PC-3 (cell line): ENCODE measurements at places on chromosomes 5 and 9.

- H3K4me3 ChIP-seq: no peak overlapping the region
- H3K4me1 ChIP-seq: no peaks in the 10 kb centered on the region
- H3K27ac ChIP-seq: no peak overlapping the region
- peaks cover 30% of the 10 kb centered on the region; the same call in 1 of the 2 replicates for H3K27me3 ChIP-seq
- DNase-seq: no peak
Observed at GRCh38 chr5:151970885-151971284, 46.2 kb upstream of the GLRA1 start.

DNA sequence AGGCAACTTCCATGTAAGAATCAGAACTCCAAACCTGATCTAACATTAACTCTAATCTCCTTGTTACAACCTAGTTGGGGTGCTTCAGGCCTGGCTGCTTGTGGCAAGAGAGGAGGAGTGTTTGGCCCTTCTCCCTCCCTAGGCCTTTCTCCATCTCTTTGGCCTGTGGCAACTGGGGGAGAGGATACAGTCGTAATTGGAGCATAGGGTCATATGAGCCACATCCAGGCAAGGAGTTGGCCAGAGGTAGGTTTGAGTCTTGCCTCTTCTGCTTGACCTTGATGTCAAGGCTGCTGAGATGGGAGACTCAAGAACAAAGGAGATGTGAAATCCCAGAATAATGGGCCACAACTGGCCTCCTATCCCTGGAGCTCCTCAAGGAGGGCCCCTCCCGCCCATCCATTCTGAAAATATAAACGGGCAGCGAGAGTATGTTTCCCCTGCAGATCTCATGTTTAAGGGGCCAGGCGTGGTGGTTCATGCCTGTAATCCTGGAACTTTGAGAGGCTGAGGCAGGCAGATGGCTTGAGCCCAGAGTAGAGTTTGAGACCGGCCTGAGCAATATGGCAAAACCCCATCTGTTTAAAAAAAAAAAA is 59.3 kb upstream of the ANGPTL2 start:
- no peaks in the 10 kb centered on the region for H3K36me3 ChIP-seq
- H3K27me3 ChIP-seq: no peaks in the 10 kb centered on the region
- DNase-seq: no peak
- H3K4me3 ChIP-seq: no peak overlapping the region
- peaks cover 3% of the 10 kb centered on the region for H3K4me1 ChIP-seq
- H3K27ac ChIP-seq: no peak overlapping the region

DNA sequence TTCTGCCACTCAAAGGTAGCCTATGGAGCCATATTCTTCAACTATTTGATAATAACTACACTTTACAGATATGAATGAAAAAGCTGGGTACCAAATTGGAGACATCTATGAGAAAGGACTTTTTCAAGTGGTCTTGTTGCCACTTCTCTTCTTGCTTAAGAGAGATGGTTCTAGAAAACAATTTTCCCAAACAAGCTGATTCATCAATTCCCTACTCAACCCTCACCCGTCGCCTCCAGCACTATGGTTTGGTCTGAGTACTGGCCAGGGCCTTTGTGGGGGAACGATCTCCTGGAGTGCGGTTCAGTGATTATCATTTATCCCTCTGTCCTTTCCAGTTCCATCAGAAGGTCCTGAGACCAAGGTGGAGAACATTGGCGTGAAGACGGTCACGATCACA is 56.8 kb downstream of the IL31RA start:
- H3K4me1 ChIP-seq: no peaks in the 10 kb centered on the region
- no peaks in the 10 kb centered on the region for H3K27me3 ChIP-seq
- H3K4me3 ChIP-seq: no peak overlapping the region
- DNase-seq: no peak
- no peaks in the 10 kb centered on the region for H3K36me3 ChIP-seq

GRCh38 chr5:137752905-137753690 is 1.1 kb downstream of the HNRNPA0 start:
- peak overlapping the region; percentile 90 for H3K27ac ChIP-seq
- H3K4me3 ChIP-seq: peak overlapping the region; percentile 79
- DNase-seq: peak; percentile 2
- peaks cover 11% of the 10 kb centered on the region for H3K36me3 ChIP-seq

DNA sequence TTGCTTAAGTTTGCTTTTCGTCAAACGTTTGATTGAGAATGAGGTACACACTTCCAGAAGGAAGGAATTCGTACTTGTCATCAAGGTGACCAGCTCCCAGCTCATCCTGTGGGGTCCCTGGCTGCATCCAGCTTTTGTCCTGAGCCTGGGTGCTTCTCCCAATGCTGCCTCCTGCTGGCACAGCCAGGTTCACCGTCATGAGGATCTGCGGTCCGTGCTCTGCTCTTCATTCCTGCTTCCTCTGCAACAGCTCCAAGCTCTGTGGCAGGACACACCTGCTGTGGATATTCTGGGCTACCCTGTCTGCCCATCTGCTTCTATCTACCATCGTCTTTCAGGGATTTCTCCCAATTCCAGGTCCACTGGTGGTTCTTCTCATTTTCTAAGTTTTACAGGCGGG is 13.3 kb upstream of the UBE2QL1 start:
- H3K27me3 ChIP-seq: no peaks in the 10 kb centered on the region
- peaks cover 8% of the 10 kb centered on the region for H3K4me1 ChIP-seq
- H3K36me3 ChIP-seq: no peaks in the 10 kb centered on the region
- H3K4me3 ChIP-seq: no peak overlapping the region
